Fibroblast of skin of back (primary cell): ENCODE measurements at places on chromosomes 12 and 14.
A peak's percentile ranks its signal among the peaks of the same experiment; 100 is the strongest.

- no peak for DNase-seq
Measured at GRCh38 chr14:105323663-105324062, 9.1 kb downstream of the PACS2 start.

DNA sequence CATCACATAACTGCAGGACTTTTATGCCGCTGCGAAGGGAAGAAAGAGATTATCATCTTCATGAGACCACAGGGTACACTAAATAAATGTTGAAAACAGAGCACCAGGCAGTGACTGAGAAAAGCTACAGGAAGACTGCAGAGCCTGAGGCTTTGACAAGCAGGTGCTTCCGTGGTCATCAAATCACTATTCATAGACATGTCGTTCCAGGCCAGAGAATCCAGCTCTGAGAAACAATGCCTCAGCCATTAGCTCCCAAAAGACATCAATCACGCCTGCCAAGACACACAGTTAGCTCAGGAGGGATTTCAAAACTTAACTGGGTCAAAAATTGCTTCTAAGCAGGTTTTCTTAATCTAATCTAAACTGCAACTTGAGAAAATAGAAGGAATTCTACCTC, 47.2 kb upstream of the GARIN6 start:
- DNase-seq, result no peak

DNA sequence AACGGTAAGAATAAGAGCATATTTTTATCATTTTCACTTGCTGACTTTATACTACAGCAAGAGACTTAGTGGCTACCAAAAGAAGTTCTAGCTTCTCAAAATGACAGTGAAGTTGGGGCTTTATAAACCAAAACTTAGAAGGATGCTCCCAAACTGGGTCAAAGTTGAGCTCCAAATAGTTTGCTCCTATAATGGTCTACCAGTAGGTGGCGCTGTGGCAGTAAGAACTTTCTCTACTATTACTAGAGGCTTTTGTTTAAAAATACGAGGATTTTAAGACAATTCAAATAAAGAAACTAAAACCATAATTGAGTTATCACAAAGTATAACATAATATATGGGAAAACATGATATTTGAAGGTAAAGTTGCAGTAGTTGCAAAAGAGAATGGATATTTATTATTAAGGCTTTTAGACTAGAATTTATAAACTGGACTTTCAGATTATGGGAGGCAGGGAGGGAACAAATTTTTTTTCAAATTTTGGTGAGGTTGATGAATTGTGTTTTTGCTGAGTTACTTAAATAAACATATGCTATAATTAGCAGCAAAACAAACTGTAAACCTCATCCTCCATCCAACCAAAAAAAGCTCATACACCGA, 75.0 kb downstream of the TGFB3 start:
- peak; percentile 66 for DNase-seq

DNA sequence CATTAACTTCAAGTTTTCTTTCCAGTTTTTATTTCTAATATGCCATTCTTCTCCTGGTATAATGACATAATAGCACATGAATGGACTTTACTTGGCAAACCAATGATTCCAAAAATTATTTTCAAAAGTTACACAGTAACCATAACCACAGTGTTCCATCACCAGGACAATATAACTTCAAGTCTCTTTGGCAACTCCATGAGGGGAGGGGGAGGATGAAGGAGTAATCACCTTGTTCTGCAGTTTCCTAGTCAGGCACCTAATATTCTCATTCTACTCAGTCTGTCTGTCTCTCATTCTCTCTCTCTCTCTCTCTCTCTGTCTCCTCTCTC, 66.6 kb downstream of the BTG1 start:
- peak; percentile 57 for DNase-seq

DNA sequence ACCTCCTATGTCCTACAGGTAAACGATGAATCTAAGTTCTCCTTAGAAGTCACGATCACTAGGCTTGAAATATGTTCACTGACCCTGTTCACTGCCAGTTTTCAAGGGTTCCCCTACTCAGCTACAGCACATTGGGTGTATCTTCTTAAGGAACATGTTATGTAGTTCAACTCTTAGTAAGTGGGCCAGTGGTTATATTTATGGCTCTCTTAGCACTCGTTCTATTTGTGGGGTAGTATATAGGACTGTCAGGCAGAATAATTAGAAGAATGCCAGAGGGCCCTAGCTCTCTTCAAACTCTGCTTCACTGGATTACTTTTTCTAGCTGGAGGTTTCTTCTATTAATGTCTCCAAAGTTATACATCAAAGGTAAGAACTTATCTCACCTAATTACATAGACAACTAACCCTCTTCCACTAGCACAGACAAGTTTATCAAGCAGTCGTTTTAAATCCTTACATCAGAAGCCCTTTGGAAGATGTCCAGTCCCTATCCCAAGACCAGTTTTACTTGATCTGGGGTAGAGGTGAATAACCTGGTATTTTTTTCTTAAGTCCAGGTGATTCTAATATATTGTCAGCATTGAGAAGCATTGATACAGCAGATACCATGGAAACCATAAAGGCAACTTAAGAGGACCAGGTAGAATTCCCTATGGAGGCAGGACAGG, 39.6 kb downstream of the ZFYVE26 start:
- DNase-seq, result no peak

DNA sequence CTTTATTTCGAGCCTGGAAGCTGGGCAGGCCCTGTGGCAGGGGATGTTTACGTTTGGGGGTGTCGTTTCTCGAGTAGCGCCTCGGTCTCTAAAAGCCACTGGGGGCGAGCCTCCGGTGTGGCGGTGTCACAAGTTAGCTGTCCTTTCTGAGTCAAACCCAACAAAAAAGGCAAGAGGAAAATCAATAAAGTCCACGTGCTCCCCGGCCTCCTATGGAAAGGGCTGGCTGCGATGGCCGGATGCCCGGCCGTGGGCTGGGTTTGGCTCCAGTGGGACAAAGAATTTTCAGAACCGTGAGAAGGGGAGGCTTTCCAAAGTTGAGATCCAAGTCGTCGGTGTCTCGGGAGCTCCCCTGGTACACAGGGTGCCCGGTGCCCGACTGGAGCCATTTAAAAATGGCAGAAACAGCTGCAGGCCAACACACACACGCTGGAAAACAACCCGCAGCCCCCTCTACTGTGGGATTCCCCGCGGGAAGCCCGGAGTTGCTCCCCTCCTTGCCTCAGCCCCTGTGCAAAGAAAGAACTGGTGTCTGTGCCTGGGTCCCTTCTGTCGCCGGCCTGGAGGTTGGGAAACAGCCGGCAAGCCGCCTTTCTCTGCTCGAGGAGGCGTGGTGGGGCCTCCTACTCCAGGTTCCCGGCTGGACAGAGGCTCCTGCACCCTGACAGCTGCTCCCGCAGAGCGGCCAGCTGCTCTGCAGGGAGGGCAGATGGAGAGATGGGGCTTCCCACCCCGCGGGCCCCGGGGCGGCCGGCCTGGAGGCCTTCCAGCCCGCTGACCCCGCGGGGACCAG, 1.9 kb downstream of the BCL7A start:
- DNase-seq, result peak; percentile 70

- DNase-seq, result no peak
Measured at GRCh38 chr14:96799489-96800054, 2.4 kb downstream of the VRK1 start.

GRCh38 chr14:41570415-41571155, 36.1 kb upstream of the LRFN5 start:
- DNase-seq, result no peak

GRCh38 chr12:93667672-93668071, 9.5 kb upstream of the CRADD start:
- DNase-seq, result no peak

GRCh38 chr12:92362785-92363184, 217.1 kb upstream of the BTG1 start:
- DNase-seq, result no peak

GRCh38 chr12:122283680-122284079, 17.4 kb upstream of the VPS33A start:
- no peak for DNase-seq

- DNase-seq, result no peak
Measured at GRCh38 chr14:89952576-89952975, 2.0 kb downstream of the EFCAB11 start.

GRCh38 chr14:75041613-75042012, 9.7 kb downstream of the MLH3 start:
- no peak for DNase-seq

GRCh38 chr14:43872752-43873655, 634.1 kb downstream of the FSCB start:
- DNase-seq, result peak; percentile 0

- no peak for DNase-seq
Measured at GRCh38 chr14:35958499-35958898, 132.4 kb downstream of the BRMS1L start.

DNA sequence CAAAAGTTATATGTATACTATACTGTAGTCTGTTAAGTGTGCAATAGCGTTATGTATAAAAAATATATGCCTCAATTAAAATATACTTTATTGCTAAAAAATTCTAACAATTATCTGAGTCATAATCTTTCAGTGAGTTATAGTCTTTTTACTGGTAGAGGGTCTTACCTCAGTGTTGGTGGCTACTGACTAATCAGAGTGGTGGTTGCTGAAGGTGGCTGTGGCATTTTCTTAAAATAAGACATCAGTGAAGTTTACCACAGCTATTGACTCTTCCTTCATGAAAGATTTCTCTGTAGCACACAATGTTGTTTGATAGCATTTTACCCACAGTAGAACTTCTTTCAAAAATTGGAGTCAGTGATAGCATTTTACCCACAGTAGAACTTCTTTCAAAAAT, 23.4 kb downstream of the POLR3B start:
- peak; percentile 3 for DNase-seq

DNA sequence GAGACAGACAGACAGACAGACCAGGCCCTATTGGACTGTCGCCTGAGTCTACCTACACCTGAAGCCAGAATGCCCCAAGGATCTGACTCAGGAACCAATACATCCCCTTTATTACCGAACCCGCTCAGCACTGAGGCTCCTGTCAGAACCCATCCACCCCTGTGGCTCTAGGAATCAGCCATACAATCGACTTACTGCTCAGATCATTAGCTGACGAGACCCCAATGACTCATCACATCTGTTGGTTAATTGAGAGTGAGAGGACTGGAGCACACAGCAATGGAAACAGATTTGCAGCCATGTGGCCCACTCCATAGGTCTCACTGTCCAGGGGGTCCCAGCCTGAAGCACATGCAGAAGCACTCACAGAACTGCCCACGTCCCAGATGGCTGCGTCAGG, 15.2 kb downstream of the ITPK1 start:
- no peak for DNase-seq

DNA sequence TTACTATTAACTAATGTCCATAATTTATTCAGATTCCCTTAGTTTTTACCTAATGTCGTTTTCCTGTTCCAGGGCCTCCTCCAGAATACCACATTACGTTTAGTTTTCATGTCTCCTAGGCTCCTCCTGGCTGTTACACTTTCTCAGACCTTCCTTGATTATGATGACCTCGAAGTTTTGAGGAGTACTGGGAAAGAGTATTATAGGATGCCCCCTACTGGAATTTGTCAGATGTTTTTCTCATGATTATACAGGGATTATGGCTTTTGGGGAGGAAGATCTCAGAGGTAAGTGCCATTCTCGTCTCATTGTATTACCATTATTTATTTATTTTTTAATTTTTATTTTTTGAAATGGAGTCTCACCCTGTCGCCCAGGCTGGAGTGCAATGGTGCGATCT, 17.7 kb upstream of the C1S start:
- peak; percentile 52 for DNase-seq

DNA sequence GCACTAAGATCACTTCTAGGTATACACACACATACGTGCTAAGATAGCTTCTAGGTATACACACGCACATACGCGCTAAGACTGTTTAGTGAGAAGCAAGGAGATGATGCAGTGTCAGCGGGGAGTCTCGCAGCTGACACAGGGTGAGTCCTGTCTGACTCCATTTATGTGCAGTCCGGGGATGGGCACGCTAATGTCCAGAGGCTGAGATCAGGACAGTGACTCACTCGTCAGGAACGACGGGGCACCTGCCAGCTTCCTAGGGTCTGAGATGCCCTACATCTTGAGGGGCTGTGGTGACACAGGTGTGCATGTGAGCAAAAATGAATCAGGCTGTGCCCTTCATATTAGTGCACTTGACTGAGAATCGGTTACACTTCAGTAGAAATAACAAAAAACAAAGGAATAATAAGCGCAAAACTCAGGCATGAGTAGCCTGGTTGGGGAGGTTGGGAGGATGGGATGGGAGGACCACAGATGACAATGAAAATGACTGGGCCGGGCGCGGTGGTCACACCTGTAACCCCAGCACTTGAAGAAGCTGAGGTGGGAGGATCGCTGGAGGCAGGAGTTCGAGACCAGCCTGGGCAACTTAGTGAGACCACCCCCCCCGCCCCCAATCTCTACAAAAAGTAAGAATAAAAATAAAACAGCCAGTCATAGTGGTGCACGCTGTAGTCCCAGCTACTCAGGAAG, 29.1 kb upstream of the ULK1 start:
- peak; percentile 36 for DNase-seq

GRCh38 chr14:59882957-59883356, 12.4 kb upstream of the RTN1 start:
- peak; percentile 5 for DNase-seq

DNA sequence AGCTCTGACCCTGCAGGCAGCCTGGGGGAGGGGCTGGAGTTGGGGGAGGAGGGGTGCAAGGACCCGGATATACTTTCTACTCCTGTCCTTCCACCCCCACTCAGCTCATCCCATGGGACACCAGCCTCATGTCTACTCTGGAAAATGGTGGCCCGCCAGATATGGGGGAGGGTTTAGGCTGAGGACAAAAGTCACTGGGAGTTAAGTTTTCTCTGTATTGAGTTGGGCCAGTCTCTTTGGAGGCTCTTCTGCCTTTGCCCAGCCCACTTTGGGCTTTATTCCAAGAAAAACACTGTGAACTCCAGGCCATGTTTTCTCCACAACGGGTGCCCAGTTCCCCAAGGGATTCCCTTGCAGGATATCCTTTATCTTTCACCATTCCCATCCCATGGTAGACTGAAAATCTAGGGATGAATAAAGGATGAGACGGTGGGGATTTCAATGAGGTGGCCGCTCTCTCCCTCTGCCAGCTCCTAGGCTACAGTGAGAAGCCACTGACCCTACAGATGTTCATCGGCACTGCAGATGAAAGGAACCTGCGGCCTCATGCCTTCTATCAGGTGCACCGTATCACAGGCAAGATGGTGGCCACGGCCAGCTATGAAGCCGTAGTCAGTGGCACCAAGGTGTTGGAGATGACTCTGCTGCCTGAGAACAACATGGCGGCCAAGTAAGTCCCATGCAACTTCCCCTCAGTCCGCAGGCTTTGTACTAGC, 4.9 kb downstream of the NFATC4 start:
- DNase-seq, result peak; percentile 82

GRCh38 chr12:127509066-127509778, 757.7 kb upstream of the TMEM132C start:
- peak; percentile 89 for DNase-seq

- no peak for DNase-seq
Measured at GRCh38 chr14:66197276-66197675, 288.9 kb upstream of the CCDC196 start.

GRCh38 chr12:47184229-47184628, 104.5 kb upstream of the AMIGO2 start:
- DNase-seq, result no peak

GRCh38 chr12:81150382-81150781, 72.5 kb downstream of the ACSS3 start:
- DNase-seq, result no peak

DNA sequence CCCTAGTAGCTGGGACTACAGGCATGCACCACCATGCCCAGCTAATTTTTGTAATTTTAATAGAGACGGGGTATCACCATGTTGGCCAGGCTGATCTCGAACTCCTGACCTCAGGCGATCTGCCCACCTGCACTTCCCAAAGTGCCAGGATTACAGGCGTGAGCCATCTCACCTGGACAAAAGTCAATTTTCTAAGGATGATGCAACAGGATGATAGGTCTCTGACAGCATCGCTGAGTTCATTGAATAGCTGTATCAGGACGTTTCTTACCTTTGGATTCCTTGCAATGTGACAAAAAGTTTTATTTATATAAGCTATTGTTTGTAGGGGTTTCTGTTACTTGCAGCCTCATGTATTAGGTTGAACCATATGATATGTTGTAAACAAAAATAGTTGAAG, 55.5 kb upstream of the PCED1B start:
- DNase-seq, result no peak
